ENCODE measurements at places on chromosomes 13 and 19. TPM values are rescaled to one million over a fixed set of nuclear protein-coding genes. Genes with fewer than 3 reads are reported as not detected.

- no peak for DNase-seq
Measured at GRCh38 chr13:24226762-24227161, 66.2 kb downstream of the SPATA13 start.

DNA sequence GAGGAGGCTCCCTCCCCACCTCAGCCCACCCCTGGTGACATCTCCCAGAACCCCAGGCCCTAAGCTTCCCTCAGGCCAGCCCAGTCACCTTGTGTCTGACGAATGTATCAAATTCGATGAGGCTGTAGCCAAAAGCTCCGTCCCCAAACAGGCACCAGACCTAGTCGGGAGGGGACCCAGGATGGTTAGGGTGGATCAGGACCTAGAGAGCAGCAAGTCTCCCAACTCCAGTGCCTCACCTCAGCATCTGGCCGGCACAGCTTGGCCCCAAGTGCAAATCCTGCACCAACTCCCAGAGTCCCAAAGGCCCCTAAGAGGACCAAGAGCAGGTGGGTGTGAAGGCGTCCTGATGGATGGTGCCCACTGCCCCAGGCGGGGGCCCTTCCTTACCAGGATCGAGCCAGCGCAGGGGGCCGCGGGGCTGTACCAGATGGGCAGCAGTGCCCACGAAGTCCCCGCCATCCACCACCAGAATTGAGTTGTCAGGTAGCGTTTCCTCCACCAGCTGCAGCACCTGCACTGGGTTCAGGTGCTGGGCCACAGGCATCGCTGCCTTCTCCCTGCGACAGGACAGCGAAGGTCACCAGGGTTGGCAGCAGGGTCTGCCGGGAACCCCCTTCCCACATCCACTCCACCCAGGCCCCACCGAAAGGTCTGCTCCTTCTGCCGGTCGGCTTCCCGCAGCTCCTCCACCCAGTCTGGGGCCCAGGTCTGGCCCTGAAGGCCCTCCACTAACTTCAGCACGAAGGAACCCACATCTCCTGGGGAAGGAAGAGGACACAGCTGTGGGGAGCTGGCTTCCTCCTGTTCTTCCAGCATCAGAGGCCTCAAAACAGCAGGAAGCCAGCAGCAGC lies 8.8 kb downstream of the SYDE1 start:
- DNase-seq: no peak

Gene ANKRD24
- polyA plus RNA-seq: 0.21 TPM

Gene PLIN4
- 0.09 TPM for polyA plus RNA-seq

DNA sequence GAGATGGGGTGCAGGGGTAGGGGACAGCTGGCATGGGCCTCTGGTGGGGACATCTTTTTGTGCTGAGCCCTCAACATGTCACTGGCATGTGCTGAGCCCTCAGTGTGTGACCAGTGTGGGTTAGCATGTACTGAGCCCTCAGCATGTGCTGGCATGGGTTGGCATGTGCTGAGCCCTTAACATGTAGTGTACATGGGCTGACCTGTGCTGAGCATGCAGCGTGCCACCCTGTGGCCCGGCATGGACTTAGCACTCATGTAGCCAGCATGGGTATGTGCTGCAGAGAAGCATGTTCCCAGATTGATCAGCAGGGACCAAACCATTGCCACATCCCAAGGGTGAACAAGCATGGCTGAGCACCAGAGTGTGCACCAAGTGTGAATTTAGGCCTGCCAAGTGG lies 11.5 kb downstream of the HIPK4 start:
- DNase-seq: no peak

- no peak for DNase-seq
Measured at GRCh38 chr13:108020027-108020426, 195.3 kb downstream of the LIG4 start.

DNA sequence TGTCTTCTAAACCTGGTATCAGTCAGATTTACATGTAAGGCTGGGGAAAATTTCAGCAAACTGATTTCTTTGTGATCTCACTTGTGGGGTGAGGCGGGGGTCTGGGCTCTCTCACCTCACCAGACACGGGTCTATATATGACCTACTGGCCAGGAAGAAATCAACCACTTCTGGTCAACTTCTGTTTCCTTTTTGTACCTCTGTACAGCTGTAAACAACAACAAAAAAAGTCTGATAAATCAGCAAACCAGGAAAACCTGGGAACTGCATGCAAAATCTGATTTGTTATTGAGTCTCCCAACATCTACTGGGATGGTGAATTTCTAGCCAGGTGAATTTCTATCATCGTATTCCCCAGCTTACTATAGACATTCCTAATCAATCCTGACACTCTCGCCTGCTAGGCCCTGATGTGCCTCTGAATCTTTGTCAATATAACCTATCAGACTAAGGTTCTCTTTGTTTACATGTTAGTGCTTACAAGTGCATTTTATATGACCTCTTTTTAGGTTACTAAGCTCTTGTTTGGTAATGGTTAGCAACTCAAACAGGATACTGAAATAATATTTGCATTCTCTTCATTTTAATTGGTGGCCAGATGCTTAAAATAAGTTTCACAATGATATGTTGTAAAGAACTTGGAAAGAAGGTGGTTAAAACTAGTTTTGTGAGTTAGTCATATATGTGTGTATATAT lies 77.7 kb downstream of the LRRC63 start:
- no peak for DNase-seq

DNA sequence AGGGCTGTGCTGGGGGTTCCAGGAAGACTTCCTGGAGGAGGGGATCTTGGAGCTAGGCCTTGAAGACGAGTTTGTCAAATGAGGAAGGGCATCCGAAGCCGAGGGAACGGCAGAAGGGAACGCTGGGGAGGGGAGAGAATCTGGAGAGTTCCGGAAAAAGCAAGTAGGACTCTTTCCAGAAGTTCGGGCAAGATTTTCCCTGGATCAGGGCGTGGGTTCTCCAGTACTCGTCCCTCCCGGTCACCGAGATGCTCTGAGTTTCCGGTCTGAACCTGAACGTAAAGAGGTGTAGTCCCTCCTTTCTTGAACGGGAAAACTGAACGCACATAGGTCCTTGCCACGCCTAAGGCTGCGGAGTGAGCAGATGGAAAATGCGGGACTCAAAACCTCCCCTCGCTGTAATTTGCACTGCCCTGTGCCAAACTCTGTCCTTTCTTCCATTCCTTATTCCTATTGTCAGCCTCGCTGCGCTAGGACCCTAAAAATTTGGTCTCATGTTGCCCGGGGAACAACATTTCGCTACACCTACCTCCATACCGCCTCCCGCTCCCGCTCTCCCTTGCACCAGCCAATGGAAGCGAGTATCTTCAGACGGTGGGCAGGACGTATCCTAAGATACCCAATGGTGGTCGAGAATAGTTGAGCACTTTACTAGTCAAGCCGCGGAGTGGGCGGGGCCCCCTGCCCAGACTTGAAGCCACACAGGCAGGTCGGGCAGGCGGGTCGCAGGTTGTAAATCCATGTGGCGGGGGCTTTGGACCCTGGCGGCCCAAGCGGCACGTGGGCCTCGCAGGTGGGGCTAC lies at the start of gene GTPBP3:
Gene GTPBP3, plus strand, starts transcription at position 682 of the 803 bp plus-strand sequence. Its CDS starts 59 bp downstream, at position 741.
- peak; percentile 98 for DNase-seq

- DNase-seq: no peak
Measured at GRCh38 chr19:1470305-1471009, 8.6 kb downstream of the C19orf25 start.

GRCh38 chr13:108705031-108705430 lies 75.6 kb downstream of the MYO16 start:
- DNase-seq: no peak

Gene SHD
- not detected for polyA plus RNA-seq

- peak; percentile 73 for DNase-seq
Measured at GRCh38 chr19:35903550-35904179, 1.3 kb downstream of the HCST start.

DNA sequence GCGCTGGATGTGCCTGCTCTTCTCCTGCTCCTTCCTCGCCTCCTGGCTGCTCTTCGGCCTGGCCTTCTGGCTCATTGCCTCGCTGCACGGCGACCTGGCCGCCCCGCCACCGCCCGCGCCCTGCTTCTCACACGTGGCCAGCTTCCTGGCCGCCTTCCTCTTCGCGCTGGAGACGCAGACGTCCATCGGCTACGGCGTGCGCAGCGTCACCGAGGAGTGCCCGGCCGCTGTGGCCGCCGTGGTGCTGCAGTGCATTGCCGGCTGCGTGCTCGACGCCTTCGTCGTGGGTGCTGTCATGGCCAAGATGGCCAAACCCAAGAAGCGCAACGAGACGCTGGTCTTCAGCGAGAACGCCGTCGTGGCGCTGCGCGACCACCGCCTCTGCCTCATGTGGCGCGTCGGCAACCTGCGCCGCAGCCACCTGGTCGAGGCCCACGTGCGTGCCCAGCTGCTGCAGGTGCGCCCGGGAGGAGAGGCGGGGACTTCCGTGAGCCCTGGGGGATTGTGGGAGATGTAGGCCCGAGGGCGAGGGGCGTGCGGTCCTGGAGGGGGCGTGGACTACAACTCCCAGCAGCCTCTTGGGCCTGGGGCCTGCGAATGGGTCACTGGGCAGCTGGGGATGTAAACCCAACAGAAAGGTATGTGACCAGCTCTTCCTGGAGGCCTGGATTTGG lies 6.7 kb downstream of the KCNJ14 start:
- DNase-seq: no peak

DNA sequence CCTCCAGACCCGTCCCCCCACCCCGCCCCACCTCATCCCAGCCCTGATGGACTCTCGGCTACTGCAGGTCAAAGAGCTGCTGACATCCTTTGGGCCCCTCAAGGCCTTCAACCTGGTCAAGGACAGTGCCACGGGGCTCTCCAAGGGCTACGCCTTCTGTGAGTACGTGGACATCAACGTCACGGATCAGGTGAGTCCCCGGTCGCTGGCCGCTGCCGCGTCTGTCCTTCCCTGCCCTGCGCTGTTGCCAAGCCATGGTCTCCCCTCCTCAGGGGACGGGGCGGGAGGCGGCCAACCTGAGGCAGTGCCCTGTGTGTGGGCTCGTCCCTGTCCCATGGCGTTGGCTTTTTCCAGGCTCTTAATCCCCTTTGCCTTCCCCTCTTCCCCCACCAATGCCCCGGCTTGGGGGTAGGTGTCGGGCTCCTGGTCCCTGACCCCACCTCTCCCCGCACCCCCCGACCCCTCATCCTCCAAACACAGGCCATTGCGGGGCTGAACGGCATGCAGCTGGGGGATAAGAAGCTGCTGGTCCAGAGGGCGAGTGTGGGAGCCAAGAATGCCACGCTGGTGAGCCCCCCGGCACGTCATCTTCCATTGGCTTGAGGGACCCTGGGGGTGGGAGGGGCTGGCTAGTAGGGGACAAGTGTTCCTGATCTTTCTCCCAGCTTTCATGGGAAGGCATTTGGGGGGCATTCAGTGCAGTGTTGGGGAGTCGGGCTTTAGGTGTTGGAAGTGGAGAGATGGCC lies 6.2 kb upstream of the EPN1 start:
- DNase-seq: no peak

Gene NPHS1
- polyA plus RNA-seq: not detected

GRCh38 chr13:33264620-33264978 lies 21.0 kb downstream of the STARD13 start:
- no peak for DNase-seq

- DNase-seq: peak; percentile 50
Measured at GRCh38 chr19:32876919-32877285, 7.3 kb upstream of the SLC7A9 start.

Gene GIPC3
- polyA plus RNA-seq: 0.36 TPM

DNA sequence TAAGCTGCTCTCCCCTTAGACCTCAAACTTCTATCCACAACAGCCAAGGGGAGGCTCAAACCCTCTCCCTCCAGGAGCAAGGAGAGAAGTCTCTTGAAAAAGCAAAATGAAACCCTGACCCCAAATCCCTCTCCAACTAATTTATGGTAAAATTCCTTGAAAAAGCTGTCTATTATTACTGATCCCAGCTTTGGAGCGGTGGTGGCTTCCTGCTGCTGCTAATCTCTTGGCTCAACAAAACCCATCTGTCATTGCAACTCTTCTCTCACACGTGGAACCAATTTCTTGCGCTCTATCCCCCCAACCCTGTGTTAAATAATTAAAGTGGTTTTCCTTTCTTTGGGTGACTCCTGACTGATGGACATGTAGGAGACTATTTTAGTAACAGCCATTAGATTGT lies 64.1 kb upstream of the OXGR1 start:
- DNase-seq: no peak

Data from IMR-90 (cell line).